ENCODE measurements at places on chromosomes 6 and 20.

DNA sequence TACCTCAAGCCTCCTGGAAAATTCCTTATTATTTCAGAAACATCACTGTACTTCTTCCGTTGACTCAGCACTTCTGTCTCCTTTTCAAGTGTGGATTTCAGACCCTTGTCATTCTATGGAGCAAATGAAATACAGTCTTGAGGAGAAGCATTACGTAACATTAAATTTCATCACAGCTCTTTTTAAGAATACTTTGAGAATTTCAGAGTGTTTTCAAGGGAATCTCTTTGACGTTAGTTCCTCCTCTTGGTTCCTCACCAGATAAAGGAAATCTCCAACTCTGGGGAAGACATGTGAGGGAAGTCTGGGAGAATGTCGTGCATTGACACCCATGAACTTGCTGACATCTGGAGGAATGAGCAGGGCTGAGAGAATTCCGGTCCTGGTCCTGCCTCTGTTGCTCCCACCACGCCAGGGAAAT lies 32.3 kb downstream of the UST start:
- no peak for DNase-seq

GRCh38 chr6:132456700-132457143 lies 55.4 kb upstream of the MOXD1 start:
- no peak for DNase-seq

DNA sequence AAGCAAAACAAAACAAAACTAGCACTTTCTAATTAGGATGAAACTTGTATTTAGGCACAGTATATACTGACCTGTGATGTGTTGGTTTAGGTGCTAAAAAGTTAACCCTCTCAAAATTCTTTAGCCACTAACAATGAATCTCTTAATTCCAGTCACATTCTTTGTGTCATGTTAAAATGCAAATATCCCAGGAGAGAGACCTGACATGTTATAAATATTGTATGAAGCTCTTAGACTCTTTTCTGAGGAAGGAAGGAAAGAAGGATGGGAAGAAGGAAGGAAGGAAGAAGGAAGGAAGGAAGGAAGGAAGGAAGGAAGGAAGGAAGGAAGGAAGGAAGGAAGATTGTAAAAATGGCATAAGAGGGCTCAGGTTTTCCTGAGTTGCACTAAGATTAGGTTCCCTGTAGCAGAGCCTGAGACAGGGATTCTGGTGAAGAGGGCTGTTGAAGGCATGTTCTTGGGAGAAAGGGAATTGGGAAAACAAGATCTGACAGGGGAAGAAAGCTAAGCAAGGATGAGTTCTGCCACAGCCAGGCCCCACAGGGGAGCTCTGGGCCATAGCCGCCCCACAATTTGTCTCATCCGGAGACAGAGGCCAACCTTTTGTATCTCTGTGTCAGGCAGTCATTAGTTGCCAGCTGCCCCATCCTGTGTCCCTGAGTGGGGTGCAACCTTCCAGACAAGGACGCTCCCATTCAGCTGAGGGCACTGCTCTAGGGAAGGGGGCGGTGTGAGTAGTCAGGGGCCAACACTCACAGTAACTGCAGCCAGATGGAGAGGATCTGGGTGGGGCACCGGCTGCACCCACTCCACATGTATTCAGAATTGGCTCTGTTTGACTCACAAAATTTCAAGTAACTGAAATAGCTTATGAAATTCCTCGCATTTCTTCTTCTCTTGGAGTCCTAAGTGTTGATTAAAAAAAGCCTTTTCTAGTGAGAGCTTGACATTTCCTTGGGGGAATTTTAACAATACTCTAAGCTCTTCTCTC lies 189.3 kb upstream of the ARG1 start:
- no peak for DNase-seq

- no peak for DNase-seq
These were observed 766 bp upstream of the TINAG start for GRCh38 chr6:54307439-54307910.

- DNase-seq: no peak
These were observed 184.3 kb downstream of the ZNF217 start for GRCh38 chr20:53409447-53409717.

DNA sequence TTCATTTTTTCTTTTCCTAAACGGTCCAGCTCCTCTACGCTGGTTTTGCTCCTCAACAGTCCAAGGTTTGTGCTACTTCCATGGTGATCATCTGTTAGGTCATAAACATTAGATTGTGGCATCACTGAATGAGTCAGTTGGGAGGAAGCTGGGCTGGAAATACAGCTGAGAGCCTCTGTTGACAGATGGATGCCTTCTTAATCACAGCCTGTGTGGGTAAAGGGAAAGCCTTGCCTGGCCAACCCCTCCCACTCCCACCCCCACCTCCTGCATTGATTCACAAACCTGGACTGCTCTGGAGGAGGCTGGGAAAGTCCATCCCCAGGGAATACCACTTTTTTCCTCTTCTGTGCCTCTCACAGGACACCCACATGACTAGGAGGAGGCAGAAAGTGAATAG lies 180.6 kb upstream of the CCN2 start:
- DNase-seq: no peak

GRCh38 chr20:2005831-2006426 lies 12.1 kb upstream of the PDYN start:
- peak; percentile 24 for DNase-seq

- no peak for DNase-seq
These were observed 85.3 kb upstream of the SLC22A16 start for GRCh38 chr6:110561696-110562095.

DNA sequence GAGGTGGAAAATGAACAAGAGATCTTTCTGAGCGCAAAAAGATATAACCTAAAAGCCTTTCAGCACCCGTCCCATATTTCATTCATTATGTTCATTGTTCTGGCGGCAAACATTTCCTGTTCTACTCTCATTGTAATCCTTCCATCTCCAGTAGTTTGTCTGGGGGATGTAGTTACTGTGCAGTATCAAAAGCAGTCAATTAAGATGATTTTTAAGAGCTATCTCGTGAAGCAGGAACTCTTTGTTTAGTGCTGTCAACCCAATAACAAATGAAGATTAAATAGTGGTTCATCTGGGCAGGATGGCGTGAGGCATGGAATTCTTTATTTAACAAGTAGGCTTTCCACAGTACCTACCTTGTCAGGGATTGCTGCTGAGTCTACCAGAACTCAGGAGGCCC lies 876.7 kb downstream of the HACE1 start:
- no peak for DNase-seq

DNA sequence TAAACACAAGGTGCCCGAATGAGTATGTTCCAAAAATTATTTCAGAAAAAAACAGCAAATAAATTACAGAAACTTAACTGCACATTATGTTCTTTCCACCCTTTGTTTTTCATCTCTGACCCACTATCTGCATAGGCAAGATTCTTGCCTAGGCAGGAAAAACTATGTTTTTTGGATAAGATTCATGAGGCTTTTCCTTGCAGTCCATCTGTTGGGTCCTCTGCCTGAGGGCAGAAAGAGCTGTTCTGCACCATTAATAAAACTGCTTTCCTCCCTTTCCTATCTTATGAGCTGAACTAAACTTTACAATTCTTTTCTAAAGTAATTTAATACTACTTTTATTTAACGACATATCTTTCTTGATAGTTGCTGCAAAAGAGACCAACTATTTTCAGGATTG lies 21.1 kb downstream of the ENPP1 start:
- DNase-seq: no peak

- no peak for DNase-seq
These were observed 14.4 kb upstream of the RNF24 start for GRCh38 chr20:4029505-4030467.

DNA sequence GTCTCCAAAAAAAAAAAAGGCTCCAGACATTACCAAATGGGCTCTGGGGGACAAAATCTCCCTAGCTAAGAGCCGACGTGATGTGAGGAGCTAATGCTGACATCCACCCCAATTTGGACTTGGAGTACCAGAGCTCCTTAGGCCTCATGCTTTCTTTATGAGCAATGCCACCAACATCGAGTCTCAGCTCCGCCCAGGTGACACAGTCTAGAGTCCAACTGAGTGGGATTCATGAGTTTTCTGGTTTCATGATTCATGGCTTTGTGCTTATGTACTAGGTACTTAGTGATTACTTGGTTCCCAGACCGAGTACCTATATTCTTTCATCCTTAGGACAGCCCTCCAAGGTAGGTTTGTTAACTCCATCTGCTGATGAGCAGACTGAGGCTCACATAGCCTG lies 4.4 kb downstream of the ANKRD60 start:
- no peak for DNase-seq

- DNase-seq: no peak
These were observed 296.6 kb upstream of the MANEA start for GRCh38 chr6:95280686-95281273.

GRCh38 chr20:53679597-53680309 lies 86.1 kb upstream of the ZNF217 start:
- no peak for DNase-seq

DNA sequence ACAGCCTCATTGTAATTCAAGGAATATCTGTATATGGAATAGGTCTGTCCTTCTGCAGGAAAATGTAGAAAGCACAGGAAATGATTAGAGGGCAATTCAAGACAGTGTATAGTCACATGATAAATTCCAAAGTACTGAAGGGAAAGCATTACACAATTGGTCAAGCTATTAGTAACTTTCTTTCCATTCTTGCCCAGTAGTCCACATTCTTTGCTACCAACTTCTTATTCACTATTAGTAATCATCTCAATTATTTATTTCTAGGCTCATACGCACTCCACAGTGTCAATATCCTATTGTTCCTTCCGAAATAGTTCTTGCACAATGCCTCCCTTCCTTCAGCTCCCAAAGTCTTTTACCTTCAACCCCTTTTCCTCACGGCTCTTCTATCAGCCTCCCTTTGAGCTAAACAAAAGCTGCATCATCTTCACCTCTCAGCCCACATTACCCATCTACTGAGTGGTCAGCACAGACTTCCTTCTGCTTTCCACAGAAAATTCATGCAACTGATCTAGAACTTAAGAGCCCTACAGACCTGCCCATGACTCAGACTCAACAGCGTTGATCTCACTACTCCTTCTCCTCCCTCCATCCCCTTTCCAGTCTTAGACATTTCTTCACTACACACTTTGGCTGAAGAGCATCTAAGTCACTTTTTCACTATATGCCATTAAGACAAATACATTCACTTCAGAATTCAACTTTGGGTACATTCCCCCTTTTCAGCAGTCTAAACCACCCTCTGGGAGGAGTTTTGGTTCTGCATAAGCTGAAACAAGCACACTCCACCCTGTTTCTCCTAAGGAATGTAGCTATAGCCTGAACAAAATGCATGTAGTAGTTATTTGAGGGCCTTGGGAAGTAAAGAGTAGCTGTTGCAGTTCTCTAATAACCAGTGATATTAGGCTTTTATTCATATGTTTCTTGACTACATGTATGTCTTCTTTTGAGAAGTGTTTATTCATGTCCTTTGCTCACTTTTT lies 157.9 kb downstream of the KIF16B start:
- no peak for DNase-seq

DNA sequence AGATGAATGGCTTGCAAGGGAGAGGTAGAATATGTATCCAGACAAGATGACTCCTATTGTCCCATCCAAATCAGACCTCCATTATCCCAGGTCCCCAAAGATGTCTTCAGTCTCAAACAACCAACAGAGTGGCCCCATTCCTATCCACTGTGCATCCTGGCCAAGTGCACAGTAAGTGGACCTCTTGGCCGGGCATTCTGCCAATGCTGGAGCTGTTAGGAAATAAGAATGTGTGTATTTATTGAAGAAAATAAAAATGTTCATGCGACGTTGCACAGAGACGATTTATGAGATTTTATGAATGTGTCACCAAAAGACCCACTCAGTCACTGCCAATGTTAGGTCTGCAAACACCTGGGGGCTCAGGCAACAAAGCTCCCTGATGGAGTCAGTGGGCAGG lies 196.0 kb downstream of the MAFB start:
- no peak for DNase-seq

DNA sequence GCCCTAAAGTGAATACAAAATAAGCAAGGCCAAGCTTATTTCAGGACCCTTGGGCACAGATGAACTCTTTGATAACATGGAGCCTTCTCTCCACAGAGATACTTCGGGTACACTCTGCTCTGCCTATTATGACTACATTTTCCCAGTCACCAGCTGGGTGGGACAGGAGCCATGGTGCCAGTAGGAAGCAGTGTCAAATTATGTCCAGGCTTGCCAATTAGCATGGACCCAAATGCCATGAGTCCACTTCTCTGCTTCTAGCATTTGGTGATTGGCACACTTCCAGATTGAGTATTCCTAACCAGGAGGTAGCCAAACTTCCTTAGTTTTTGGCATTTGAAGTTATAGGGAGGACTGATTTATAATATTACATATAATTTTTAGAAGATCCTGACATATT lies 513.8 kb upstream of the HTR1E start:
- DNase-seq: no peak

DNA sequence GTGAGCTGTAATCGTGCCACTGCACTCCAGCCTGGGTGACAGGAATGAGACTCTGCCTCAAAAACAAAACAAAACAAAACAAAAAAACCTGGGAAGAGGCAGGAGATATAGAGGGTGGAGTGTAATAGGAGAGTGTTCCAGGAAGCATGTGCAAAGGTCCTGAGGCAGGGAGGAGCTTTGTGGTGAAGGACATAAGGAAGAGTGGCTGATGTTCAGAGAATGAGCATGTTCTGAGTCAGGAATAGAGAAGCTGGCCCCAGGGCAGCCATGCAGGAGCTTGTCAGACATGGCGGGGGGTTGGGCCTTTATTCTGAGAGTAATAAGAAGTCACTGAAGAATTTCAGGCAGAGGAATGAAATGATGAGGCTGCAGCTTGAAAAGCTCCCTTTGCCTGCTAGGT lies 337.0 kb downstream of the CDH26 start:
- DNase-seq: no peak

- DNase-seq: no peak
These were observed 179.3 kb upstream of the RUNX2 start for GRCh38 chr6:45148711-45149341.

GRCh38 chr20:32621071-32621890 lies 36.1 kb upstream of the NOL4L start:
- DNase-seq: no peak

GRCh38 chr6:116072368-116072767 lies 11.7 kb upstream of the FRK start:
- DNase-seq: no peak

- DNase-seq: no peak
These were observed 71.8 kb upstream of the KHDRBS2 start for GRCh38 chr6:62357835-62358234.

- DNase-seq: no peak
These were observed 645.2 kb downstream of the KIF16B start for GRCh38 chr20:15927893-15928650.

DNA sequence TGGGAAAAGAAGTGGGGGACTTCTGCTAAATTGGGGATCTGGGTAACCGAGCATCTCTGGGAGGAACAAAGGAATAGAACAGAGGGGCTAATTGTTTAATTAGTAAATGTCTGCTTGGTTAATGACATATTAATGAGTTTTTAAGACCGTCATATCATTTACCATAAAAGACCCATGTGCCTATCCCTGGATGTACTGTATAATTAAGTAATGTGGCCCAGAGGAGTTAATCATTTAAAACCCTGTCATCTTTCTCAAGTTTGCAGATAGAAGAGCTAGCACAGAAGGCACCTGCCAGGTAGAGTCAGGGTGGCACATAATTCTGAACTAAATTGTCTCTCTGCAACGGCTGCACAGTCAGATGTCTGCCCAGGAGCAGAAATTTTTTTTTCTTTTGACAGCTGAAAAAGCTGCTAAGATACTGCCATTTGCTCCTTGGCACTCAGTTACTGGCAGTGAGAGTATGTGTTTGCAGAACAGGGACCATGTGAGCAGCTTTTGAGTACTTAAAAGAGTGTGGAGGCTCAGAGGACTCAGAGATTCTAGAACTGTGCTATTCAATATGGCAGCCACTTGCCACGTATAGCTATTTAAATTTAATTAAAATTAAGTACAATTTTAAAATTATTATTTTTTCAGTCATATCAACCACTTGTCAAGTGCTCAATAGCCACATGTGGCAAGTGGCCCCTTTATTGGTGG lies 202.7 kb upstream of the SLC35B3 start:
- no peak for DNase-seq
